ENCODE measurements at places on chromosomes 7 and 10.

- peak; percentile 91 for DNase-seq
Measured at GRCh38 chr10:128047351-128047750, 78.9 kb downstream of the MKI67 start.

DNA sequence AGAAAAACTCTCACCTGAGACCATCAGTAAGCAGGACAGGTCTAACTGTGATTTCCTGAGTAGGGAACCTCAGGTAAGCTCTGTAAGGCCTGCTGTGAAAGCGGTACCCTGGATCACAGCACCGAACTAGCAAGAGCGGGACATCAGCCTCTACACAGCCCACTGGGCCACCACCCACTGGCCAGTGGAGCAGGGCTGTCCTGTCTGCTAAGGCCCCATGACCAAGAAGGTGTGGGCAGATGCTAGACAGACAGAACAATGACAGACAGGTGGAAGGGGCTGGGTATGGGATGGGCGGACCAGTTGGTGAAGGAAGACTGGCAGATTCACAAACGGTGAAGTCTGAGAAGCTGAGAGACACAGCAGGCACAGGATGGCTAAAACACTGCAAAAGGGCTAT, 79.4 kb upstream of the DDC start:
- DNase-seq = no peak

- no peak for DNase-seq
Measured at GRCh38 chr10:43284341-43284910, 17.6 kb upstream of the RASGEF1A start.

GRCh38 chr7:18952846-18953245, 164.6 kb downstream of the TWIST1 start:
- no peak for DNase-seq

DNA sequence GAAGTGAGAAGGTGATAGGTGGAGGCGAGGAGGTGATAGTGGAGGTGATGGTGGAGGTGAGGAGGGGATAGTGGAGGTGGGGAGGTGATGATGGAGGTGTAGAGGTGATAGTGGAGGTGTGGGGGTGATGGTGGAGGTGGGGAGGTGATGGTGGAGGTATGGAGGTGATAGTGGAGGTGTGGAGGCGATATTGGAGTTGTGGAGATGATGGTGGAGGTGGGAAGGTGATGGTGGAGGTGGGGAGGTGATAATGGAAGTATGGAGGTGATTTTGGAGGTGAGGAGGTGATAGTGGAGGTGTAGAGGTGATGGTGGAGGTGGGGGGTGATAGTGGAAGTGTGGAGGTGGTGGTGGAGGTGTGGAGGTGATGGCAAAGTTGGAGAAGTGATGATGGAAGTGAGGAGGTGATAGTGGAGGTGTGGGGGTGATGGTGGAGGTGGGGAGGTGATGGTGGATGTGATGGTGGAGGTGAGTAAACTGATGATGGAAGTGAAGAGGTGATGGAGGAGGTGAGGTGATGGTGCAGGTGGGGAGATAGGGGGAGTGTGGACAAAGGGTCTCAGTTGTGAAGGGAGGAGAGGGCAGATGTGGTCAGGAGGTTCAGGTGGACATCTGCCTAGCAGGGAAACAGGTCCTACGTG, 36.6 kb downstream of the ADCY1 start:
- DNase-seq = no peak

- DNase-seq = no peak
Measured at GRCh38 chr7:71019706-71020105, 112.2 kb upstream of the GALNT17 start.

- DNase-seq = no peak
Measured at GRCh38 chr7:53965716-53966115, 576.5 kb upstream of the VSTM2A start.

DNA sequence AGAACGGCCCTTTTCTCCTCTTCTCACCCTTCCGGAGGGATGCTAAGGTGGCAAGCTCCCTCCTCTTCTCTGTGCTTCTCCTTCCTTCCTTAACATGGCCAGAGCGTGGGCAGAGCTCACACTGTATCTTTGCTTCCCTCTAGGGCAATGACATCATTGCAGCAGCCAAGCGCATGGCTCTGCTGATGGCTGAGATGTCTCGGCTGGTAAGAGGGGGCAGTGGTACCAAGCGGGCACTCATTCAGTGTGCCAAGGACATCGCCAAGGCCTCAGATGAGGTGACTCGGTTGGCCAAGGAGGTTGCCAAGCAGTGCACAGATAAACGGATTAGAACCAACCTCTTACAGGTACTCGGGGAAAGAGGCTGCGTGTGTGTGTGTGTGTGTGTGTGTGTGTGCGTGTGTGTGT, 36.6 kb downstream of the AP3M1 start:
- no peak for DNase-seq

DNA sequence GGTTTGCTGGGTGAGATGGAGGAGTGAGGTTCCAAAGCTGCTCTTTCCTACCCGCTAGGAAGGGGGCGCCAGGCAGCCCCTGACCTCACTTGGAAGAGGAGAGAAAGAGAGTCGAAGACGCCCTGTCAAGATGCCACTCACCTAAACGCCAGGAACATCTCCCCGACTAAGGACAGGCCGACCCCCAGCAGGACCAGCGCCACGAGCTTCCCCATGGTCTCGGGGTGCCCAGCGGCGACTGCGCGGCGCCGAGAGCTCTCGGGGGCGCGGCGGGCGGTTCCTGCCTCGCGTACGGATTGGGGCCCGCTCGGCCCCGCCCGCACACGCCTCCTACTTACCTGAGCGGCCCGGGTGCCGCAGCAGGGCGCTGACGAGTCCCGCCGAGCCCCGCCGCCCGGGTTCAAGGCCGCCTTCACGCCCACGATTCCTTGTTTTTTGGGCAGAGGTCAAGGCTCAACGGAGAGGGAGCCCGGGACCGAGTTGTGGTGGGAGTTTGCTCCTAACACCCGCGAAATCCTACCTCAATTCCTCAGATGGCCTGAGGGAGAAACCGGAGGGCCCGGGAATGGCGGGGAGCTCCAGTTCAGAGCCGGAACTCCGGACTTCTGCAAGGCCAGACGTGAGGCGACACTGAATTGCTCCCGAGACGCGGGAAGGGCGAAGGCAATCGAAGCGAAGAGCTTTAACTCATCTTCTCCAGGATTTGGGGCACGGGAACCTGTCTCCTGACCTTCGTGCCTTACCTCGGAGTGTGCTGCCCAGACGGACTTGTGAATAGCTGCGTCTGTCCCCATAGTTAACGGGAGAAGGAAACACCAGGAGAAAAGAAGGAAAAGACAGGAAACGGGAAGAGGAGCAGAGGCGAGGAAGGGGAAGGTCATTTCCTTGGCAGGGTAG, at the start of gene PON3:
Gene PON3 (minus strand): TSS at position 240 of the 897 bp plus-strand sequence. CDS start 25 bp downstream, at position 215.
- DNase-seq = peak; percentile 15

DNA sequence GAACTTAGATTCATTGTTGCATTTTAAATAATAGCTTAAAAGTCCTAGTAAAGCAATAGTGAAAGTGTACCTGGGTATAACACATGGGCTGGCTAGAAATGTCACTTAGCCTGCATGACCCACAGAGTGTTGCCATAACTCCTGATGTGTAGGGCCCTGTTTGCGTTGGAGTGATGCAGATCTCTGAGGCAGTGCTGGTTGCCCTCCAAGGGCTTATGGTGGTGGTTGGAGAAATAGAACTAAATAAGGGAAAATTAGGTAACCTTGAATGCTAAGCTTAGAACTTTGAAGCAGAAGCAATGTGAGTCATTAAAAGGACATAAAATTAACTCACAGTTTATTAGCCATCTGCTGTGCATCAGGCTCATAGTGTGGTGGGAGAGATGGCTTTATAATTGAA, 105.7 kb downstream of the CCNY start:
- DNase-seq = no peak

DNA sequence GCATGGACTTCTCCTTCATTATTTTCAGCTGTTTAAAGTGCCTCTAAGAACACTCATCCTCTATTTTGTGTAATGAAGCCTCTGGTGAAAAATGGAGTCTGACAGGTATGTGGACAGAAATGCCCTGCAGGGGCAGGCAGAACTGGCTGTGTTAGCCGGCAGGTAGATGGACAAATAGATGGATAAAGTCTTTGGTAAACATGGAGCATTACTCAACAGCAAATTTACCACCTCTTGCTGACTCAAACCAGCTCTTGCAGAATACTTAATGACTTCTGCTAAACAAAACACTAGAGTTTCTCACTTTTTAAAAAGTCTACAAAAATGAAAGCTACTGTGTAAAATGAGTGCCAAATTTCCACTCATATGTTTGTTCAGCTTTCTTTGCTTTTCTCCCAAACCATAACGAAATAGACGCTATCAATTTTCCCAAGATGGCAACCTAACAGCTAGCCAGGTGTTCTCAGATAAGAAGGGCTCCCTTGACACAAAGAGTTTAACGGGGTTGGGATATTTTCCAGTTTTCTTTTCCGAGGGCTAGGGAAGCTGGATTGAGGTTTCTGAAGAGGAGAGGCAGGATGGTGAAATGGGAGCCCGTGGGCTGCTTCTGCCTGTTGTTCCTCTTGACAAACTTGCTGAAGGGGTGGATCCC, 71.9 kb upstream of the HABP2 start:
- DNase-seq = no peak

DNA sequence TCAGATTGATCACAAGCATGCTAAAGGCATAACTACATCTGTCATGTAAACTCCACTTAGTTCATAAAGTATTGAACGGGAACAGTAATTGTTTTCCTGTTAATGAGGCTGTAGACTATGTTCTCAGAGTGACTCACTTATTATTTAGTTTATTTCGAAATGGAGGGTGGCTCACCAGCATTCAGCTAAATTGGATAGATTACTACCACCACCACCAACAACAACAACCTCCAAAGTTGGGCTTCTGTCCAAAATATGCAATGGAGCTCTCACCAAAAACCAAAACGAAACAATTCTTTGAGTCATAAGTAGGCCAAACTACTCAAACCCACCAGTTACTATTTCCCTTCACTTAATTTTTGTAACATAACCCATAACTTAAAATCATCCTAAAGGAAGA, 127.9 kb upstream of the NRBF2 start:
- no peak for DNase-seq

GRCh38 chr7:133539016-133539415, 286.1 kb downstream of the EXOC4 start:
- DNase-seq = no peak

DNA sequence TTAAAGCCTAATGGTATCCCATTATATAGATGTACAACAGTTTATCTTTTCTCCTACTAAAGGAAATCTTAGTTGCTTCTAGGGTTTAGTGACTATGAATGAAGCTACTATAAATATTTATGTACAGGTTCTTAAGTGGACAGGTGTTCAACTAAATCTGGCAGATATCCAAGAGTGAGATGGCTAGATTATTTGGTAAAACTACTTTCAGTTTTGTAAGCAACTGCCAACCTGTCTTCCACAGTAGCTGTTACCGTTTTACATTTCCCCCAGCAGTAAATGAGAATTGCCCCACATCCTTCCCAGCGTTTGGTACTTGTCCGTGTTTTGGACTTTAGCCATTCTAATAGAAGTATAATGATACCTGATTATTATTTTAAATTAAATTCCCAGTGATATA, 144.9 kb upstream of the MAGI2 start:
- DNase-seq = no peak

DNA sequence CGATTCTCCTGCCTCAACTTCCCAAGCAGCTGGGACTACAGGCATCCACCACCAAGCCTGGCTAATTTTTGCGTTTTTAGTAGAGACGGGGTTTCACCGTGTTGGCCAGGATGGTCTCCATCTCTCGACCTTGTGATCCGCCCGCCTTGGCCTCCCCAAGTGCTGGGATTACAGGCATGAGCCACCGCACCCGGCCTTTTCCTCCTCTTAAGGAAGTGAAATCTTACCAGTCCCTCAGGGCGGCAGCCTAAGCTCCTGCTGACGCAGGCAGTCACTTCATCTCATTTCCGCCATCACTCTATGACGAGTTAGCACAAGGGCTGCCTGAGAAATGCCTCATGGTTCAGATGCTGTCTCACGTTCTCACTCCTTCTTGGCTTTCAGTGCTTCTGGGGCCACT, 246.0 kb upstream of the SHH start:
- DNase-seq = no peak

- no peak for DNase-seq
Measured at GRCh38 chr7:40297741-40298311, 163.0 kb downstream of the SUGCT start.

DNA sequence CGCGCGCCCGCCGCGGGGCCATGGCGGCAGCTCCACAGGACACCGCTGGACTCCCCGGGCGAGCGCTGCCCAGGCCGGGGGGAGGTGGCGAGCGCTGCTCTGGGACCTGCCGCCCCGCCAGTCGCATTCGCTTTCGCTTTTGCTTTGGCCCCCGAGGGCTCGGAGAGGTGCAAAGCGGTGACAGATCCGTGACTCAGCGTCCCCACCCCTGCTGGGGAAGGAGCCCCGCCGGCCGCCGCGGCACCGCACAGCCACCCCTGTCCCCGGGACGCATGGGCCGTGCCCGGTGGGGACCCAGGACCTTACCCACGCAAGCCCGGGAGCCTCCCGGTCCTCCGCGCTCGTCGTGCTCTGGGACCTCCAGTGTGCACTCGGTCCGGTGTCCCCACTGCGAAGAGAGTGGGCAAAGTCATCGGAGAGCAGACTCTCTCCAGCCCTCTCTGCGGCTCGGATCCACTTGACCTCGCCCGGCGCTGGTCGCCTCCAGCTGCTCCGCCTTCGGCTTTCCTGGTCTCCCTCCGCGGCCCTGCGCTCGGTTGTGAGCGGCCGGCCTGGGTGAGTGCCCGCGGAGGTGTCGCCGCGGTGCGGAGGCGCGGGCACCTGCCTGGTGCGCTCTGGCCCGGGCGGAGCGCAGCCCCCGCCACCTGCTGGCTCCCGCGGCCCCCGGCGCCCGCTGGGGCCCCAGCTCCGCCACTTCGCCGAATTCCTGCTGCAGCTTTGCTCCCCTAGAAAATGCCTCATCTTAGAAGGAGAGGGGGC, at the start of gene IL15RA:
Gene IL15RA (minus strand): TSS at position 73 of the 759 bp plus-strand sequence. CDS start 51 bp downstream, at position 22.
- peak; percentile 93 for DNase-seq

GRCh38 chr10:21694631-21695030, 160.6 kb downstream of the MLLT10 start:
- DNase-seq = no peak

- no peak for DNase-seq
Measured at GRCh38 chr7:121871188-121871587, 1.8 kb upstream of the PTPRZ1 start.

DNA sequence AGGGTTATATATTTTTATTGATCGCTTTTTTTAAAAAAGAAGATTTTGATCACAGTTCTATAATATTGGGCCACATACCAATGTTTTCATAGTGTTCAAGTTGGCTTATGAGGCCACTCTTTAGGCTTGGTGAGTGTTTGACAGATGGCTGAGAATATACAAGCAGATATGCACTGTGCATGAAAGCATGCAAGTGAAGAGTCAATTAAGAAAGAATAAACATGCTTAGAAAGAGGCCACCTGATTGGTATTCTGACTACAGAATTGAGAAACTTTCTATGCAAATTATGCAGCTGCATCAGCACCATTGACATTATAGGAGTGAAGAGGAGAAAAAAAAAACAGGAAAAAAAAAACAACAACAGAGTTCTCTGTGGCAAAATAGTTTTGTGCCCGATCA, 39.9 kb downstream of the CABCOCO1 start:
- DNase-seq = no peak

DNA sequence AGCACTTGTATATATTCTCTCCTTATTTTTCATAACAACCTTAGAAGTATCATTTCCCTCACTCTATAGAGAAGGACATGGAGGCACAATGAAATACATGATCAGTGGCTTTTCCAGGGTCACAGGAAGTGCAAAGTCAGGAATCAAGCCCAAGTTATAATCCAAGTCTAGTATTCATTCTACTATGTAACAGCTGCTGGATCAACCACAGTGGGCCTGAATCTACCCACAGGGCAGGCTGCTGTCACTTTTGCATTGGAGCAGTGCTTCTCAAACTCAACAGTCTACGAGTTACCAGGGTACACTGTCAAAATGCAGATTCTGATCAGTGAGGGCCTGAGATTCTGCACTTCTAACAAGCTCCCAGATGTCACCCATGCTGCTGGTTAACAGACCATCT, 18.3 kb downstream of the ZDHHC16 start:
- no peak for DNase-seq

GRCh38 chr10:81928119-81928518, 53.1 kb downstream of the NRG3 start:
- no peak for DNase-seq

All from GM10248 (cell line).